ENCODE measurements at places on chromosomes 12 and 14. TPM values are rescaled to one million over a fixed set of nuclear protein-coding genes. Genes with fewer than 3 reads are reported as not detected.

DNA sequence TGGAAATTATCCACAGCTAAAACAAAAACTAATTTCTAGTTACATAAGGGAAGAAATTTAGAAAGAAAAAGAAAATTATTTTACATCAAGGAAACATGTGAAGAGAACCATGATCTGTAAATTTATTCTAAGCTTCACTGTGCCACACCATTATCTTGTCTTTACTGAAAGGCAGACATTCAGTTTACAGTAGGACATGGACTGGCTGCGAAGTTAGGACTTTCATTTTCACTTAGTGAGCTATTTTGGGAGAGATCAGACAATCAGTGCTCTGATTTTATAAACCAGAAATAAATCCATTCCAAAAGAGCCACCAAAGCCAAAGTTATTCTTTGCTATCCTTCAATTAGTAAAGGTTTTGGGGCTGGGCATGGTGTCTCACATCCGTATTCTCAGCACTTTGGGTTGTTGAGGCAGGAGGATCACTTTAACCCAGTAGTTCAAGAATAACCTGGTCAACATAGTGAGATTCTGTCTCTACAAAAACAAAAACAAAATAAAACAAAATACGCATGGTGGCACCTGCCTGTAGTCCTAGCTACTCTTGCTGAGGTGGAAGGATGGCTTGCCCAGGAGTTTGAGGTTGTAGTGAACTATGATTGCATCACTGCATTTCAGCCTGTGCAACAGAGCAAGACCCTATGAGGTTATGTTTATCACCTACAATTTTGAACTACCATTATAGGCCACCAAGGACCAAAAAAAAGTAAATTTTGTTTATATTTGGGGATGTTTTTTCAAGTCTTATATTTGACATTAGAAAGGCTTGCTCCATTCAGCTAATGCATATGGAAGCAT is 1084.8 kb upstream of the ATXN7L3B start:
- DNase-seq, result no peak

GRCh38 chr12:131701705-131702572 is 9.0 kb upstream of the SFSWAP start:
- no peak for DNase-seq

USP15 gene
- total RNA-seq, result 87.2 TPM

MAP3K9 gene
- total RNA-seq, result 5.2 TPM

DNA sequence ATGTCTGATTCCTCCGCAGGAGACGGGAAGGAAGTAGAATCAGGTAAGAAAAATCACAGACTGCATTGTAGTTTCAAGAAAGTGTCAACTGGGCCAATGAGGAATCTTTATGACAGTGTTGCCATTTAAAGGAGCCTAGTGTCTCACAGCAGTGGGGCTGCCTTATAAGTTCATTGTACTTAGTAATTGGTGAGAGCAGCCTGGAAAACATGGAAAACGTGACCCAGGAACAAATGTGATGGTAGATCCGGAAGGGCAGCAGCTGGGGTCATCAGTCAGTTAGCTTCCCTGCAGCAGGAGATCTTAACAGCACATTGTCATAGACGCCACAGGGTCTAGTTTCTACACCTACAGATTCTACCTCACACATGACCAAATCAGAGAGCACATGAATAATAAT is 630.0 kb upstream of the LMO3 start:
- no peak for DNase-seq

- DNase-seq, result no peak
Measured at GRCh38 chr14:68569970-68570409, 222.9 kb downstream of the ZFP36L1 start.

DNA sequence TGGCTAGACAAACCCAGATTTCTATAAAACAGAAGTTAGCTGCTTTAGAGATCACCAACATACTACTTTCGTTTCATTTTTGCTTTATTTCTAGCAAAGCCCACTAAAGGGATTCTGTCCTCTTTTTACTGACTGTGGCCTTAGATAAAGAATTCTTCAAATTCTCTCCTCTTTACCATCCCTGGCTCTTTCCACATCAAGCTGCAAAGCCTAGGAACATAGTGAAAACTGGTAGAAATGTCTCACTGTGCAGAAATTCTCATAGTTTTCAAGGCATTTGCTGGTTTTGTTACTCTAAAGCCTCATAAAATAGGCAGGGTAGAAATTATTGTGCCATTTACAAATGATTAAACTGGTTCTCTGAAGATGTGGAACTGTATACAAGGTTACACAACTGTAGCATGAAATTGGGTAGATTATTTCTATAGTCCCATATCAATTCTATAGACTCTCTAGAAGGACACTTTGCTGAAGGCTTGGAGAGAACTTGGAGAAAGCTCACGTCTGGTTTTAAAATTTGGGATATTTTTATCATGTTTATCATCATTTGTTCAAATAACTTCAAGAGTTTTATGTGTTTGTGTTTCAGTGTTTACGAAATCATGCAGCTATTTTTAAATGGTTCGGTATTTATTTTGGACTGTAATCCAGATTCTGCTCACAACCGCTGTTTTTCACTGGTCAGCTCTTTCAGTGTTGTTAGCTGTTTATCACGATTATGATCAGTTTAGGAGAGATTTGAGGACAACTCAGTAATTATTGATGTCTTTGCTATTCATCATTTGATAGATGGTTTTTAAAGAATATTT is 36.7 kb upstream of the CSRP2 start:
- no peak for DNase-seq

CCNK gene
- 96.2 TPM for total RNA-seq

GRCh38 chr14:105045710-105046326 is 19.4 kb downstream of the GPR132 start:
- peak; percentile 96 for DNase-seq

DNA sequence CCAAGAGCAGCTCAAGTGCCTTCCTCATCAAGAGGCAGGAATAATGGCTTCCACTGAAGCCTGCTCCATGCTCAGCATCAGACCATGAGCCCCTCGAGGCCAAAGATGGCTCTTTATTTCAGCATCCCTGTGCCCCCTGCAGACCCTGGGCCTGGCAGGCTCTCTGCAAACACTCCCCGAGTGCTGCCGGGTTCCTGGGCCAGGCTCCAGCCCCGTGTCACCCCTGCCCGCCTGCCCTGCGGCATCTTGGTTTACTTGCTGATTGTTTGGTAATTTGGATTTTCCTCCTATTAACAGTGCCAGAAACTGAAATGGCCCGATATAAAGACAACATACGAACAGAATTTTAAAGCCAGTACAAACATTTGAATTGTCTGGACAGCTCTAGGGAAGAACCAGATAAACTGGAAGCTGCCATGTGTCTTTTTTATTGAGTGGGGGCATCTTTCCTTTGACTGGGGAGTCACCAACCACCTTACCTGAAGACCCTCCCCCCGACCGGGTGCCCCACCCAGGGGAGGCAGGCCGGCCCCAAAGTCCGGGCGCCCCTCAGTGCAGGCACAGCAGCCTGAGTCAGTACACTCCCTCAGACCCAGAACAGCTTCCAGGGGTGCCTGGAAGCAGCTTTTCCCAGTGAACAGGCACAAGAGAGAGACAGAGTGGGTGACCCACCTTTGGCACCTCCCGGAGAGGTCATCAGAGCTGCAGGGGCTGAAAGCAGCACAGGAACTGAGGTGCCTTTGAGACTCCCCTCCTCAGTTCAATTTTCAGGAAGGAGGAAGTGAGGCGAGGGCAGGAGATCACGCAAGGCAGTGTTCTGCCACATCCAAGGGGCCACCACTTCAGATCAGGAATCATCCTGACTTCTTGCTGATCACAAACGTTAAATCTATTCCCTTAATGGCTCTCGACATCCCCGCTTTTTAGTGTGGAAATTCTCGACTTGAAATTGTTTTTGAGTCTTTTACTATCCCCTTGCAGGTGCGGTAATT is 30.6 kb downstream of the ITPK1 start:
- no peak for DNase-seq

DNA sequence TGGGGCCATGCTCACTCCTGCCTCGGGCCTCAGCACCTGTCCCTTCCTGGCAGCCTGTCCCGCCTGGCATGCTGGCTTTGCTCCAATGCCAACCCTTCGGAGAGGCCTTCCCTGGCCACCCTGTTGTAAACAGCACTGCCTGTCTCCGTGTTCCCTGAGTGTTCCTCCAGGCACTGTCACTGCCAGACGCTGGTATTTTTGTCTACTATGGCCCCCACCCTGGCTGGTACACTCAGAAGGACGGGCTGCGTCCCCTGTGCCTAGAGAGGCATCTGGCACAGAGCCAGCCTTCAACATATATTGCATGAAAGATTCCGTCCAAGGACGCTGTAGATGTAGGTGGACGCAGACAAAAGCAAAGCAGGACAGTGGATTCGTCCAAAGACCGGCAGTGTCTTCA is 2.7 kb upstream of the ASPG start:
- DNase-seq, result no peak

- no peak for DNase-seq
Measured at GRCh38 chr12:7369274-7369729, 65.4 kb downstream of the ACSM4 start.

SRRM4 gene
- total RNA-seq, result not detected

GRCh38 chr14:26594756-26595545 is 2.9 kb downstream of the NOVA1 start:
- no peak for DNase-seq

PRICKLE1 gene
- 0.21 TPM for total RNA-seq

FAM90A1 gene
- 0.33 TPM for total RNA-seq

DNA sequence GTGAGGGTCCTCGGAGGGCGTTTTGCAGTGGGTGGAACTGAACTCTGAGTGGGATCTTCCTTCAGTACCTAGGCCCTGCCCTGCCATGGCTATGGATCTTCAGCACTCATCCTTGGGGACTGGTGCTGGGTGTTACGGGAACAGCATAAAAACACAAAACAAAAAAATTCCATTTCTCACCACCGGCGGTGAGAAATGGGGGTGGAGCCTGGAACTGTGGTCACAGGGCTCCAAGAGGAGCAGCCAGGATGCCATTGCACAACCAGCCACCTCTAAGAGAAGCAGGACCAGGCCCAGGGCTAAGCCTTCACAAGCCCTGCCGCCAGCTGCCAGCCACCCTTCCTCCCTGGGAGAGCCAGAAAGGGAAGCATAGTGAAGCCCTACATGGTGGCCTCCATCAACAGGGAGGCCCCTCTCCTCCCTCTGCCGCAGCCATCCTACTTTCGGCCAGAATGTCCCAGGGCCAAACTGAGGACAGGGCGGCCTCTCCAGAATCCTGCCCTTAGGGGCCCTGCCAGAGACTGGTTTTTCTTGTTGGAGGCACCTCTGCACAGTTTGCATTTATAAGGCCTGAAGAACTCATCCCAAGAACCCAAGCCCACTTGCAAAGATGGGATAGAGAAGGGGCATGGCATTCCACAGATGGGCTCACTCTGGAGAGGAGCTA is 76.5 kb downstream of the VCPKMT start:
- peak; percentile 50 for DNase-seq

NELL2 gene
- 35.8 TPM for total RNA-seq

SYNE3 gene
- total RNA-seq, result 34.2 TPM

IFNG-AS1 gene
- not detected for total RNA-seq
